ENCODE measurements at places on chromosomes 1 and 21. TPM values are rescaled to one million over a fixed set of nuclear protein-coding genes. Genes with fewer than 3 reads are reported as not detected.

Gene MTOR
- 33.7 TPM for total RNA-seq

Gene TMEM200B
- 4.3 TPM for total RNA-seq

Gene BARHL2
- not detected for total RNA-seq

Gene C8B
- 1.2 TPM for total RNA-seq

Gene C1orf105
- not detected for total RNA-seq

Gene THEM5
- total RNA-seq, result not detected

Gene KCNC4
- 10.0 TPM for total RNA-seq

Gene ODR4
- total RNA-seq, result 20.6 TPM

Gene PLPPR4
- 1.7 TPM for total RNA-seq

Gene IL19
- total RNA-seq, result not detected

Gene TEKT2
- 9.3 TPM for total RNA-seq

Gene NT5C1A
- not detected for total RNA-seq

GRCh38 chr21:14095056-14095455, 115.7 kb downstream of the LIPI start:
- no peak for DNase-seq

GRCh38 chr21:31443736-31444521, 99.9 kb upstream of the TIAM1 start:
- no peak for DNase-seq

- DNase-seq, result no peak
Observed at GRCh38 chr21:26847002-26847401, 1.8 kb upstream of the ADAMTS1 start.

DNA sequence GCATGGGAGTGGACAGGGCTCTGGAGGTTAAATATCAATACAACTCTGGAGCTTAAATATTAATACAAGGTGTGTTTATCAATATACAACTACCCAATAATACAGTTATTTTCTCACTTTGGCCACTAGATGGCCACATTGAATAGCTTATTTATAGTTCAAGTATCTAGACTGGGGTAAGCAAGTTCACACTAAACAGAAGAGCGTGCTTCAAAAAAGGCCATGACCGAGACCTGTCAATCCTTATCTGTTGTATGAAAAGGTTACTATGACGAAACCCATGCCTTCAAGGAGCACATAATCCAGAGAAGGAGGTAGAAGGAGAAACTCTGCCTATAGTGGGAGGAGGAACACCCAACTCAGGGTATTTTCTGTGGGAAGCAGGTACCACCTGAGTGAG, 29.1 kb downstream of the CHML start:
- no peak for DNase-seq

GRCh38 chr21:33151941-33152731, 77.6 kb upstream of the IFNAR2 start:
- no peak for DNase-seq

- DNase-seq, result no peak
Observed at GRCh38 chr1:157429601-157430240, 122.6 kb downstream of the FCRL5 start.

GRCh38 chr1:150572918-150573647, 6.3 kb downstream of the MCL1 start:
- no peak for DNase-seq

DNA sequence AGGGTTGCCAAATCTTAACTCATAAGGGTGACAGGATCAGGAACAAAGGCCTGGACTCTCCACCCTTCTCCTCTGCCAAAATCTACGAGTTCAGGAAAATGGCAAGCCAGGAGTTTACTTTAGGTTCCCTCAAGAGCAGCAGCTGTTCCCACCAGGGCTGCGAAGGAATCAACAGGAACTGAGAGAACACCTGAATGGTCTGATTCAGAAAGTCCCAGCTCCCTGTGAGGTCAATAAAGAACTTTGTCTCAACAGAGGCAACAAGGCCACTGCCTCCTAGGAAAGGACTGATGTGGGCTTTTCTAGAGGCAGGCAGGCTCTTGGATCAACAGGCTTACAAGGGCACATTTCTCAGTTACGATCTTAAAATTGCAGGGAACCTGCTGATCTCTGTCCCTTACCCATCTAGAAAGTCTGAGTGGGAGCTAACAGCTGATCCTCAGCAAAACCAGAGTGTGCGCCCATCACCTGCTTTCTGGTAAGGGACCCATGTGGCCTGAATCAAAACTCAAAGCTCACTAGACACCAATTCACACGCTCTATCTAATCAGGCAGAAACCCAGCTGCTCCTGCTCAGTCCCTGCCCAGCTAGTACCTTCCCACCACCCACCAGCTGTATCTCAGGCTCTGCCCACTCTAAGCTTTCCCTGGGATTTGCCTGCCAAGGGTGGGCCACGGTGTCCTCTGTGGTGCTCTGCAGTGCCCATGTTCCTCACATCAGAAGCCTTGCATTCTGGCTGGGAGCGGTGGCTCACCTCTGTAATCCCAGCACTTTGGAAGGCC, 83.1 kb downstream of the CAPZB start:
- no peak for DNase-seq

GRCh38 chr1:151968058-151968457, 25.6 kb downstream of the S100A10 start:
- DNase-seq, result no peak

DNA sequence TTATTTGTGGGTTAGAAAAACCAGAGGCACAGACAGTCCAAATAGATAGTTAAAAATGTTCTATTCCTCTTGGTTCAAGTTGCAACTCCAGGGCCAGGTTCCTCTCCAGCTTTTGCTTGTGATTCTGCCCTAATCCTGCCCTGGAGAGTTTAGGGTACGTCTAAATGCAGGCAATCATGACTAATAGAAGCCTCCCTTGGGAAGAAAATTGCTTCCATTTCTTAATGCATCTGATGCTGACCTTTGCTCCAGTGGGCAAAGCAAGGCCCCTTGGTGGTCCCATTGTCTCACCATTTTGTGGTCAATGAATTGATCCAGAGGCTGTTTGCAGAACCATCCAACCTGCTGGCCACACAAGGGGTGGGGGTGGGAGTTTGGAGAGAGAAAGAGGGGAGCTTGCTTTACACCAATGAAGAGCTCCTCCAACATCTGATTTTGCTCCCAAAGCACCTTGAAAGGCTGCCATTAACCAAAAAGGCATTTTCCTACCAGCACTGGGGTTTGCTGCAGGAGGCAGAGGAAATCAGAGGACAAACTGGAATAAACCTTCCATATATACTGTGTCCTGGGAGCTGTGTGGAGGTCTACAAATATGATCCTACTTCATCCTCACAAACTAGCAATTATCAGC, 31.3 kb downstream of the C8B start:
- no peak for DNase-seq

DNA sequence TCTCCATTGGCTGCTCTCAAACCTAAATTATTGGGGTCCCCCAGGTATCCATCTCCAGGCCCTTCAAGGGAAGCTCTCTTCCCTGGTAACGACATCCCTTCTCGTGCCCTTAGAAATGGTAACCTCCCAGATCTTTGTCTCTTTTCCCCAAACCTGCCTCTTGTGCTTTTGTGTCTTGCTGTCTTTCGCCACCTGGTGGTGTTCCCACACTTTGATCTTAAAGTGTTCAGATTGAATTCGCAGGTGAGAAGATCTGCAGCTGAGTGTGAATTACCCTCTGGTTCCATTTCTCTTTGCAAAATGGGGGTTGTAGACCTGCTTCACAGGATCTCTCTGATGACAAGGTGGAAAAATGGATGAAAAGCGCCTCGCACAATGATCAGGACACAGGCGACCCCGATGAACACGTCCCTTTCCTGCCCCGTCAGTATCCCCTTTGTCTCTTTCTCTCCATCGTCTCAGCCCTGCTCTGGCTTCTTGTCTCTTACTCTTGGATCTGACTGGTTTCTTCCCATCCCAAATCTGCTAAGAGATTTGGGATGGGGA, 53.1 kb downstream of the DOP1B start:
- peak; percentile 52 for DNase-seq

GRCh38 chr1:213720032-213720431, 267.7 kb upstream of the PROX1 start:
- no peak for DNase-seq

DNA sequence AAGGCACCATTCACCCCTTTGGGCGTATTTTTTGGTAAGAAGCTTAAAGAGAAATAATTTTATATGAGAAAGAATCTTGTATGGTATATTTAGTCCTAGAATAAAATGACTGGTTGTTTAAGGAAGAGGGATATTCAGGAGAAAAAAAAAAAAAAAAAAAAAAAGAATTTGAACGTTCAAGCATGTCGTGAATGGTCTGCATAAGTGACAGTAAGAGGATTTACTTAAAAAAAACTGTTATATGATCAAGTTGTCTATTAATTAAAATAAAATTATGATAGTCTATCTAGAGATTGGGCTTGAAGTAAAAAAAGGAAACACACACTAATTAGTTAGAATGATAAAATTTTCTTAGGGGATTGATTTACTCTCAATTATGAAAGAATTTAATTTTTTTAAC, 11.7 kb upstream of the OR14I1 start:
- DNase-seq, result no peak

- no peak for DNase-seq
Observed at GRCh38 chr1:51093581-51093980, 8.4 kb upstream of the C1orf185 start.

DNA sequence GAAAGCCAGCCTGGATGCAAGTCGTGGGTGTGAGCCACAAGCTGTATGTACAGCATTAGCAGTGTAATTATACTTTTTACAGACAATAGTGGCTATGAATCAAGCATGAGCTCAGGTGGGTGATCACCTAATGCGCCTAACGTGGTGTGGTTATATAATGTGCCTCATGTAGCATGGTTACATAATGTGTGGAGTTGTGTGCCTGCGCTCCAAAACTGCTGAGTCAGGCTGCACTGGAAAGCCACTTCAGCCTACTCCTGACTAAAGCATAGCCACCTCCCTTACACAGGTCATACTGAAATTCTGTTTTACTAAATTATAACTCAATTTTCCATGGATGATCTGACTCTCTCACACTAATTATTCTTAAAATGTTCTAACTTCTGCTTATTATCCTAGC, 69.8 kb downstream of the KCNT2 start:
- peak; percentile 49 for DNase-seq

DNA sequence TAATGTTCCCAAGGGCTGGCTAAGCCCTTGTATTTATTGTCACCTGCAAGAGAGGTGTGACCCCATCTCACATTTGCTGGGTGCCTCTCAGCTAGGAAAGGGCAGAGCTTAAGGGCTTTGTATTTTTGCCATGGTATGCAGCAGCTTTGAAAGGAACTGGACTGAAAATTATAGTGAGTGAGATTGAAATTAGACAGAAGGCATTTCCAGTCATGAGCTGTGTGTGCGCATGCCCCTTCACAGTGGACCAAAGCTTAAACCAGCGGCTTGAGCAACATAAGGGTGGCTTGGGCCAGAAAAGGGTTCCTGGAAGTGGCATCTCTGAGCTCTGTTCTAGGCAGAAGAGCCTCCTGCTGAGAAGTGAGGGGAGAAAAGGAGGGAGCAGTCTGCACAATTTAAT, 19.8 kb downstream of the MYOG start:
- no peak for DNase-seq

DNA sequence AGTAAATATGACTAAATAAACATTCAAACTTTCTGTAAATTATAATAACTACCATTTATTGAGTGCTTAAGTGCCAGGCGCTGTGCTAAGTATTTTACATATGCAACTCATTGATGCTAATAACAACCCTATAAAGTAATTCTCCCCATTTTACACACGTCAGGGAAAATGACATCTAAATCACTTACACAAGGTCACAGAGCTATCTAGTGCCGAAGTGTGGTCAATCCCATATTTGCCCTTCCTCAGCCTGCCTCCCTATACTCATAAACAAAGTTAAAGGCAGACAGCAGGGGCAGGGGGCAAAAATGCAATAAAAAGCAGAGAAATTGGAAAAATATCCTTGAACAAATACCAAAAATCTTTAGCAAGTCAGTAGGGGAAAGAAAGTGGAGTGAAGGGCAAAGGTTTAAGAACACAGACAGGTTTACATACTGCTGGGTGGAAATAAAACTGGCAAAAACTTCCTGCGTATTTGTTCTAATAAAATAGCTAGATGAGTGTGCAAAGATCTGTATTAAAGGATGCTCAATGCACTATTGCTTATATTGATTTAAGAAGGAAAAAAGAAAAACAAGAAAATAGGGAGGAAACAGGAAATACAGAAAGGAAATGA, 72.8 kb downstream of the WDR64 start:
- no peak for DNase-seq

GRCh38 chr1:182175361-182175931, 113.9 kb upstream of the ZNF648 start:
- DNase-seq, result peak; percentile 64

DNA sequence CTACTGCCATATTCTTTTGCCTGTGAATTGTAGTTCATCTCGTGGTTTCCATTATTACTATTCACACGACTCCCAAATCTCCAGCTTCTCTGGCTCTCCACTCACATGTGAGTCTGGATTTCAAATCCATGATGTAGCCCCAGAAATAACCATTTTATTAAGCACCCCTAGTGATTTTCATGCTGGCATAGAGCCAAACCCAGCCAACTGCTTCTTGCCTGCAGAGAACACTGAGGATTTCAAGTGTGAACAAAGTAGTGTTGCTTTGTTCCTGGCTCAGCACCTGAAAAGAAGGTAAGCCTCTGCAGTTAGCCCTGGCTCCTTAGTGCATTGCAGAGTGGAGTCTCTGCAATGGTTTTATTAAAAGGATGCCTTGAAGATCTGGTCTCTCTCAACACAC, 25.9 kb downstream of the UTP25 start:
- DNase-seq, result no peak

- DNase-seq, result peak; percentile 74
Observed at GRCh38 chr1:152189657-152190442, 30.8 kb upstream of the RPTN start.

DNA sequence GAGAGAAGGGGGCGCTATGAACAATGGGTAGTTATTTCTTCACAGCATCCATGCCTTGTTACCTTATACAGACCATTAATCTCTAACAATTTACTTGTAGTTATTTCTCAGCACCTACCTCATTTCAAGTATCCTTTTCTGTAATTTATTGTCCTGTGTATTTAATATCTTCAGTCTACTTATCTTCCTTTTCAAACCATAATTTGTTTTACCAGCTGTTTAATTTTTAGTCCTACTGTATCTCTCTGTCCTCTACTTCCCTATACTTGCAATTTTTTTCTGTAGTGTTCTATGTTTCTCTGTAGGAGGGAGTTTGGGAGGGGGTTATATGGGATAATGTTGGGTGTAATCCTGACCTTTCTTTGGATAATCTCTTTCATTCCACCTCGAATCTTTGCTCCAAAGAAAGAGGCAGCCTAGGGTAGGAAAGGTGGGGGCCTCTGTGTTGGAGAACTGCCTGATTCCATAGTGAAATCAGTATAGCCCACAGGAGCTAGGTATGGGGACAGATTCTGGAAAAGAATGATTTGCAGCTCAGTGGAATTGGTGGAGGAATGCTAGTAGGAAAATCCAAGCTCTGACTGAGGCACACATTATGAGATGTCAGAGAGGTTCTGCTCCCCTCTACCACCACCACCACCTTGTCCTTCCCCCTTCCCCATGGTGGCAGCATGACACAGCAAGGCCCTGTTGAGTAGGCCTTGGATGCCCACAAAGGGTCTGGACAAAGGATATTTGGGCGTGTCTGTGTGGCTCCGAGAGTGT, 642 bp downstream of the MLLT11 start:
- no peak for DNase-seq

All from lower lobe of right lung (tissue), 2 donors.